Activated B cell treated with CpG ODN at 0.5 μM for 24 hours (primary cell): ENCODE measurements at places on chromosomes 1 and 21.

DNA sequence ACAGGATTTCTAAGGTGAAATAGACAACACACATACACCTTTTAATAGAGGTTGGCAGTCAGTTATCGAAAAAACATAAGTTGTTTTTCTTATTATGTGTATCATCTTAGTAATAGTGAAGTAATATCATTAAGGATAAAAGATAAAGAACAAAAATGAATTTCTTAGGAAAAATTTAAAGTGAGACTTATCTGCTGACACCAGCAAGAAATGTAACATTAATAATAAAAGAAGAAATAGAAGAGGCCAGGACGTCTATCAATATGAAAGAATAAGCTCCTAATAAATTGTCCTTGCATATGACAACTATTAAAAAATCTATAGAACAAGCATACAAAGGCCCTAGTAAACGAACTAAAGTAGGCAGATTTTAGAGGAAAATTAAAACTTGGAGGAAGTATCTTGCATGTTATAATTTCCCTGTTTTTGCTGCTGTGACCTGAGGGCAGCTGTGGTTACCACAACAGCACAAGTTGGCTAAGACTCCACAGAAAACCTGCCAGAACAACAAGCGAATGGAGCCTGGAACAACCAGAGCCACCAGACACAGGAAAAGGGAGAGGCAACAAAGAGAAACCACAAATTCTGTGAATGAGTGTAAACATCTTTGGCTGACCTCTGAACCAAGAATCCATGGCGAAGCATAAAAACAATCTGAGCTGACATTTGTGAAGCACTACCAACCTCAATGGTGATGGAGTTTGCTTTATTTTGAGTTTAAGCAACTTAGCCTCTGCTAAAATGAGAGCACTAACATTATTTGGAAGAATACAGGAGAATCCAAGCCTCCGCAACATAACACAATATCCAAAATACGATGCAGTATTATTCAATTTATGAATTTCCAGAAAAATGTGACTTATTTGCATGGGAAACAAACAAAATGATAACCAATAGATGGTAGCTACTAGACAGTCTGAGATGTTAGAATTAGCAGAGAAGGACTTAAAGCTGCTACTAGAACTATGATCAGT is 207.5 kb downstream of the KCNT2 start:
- no peak for DNase-seq

- DNase-seq = no peak
Observed at GRCh38 chr1:245098924-245099323, 55.9 kb upstream of the KIF26B start.

DNA sequence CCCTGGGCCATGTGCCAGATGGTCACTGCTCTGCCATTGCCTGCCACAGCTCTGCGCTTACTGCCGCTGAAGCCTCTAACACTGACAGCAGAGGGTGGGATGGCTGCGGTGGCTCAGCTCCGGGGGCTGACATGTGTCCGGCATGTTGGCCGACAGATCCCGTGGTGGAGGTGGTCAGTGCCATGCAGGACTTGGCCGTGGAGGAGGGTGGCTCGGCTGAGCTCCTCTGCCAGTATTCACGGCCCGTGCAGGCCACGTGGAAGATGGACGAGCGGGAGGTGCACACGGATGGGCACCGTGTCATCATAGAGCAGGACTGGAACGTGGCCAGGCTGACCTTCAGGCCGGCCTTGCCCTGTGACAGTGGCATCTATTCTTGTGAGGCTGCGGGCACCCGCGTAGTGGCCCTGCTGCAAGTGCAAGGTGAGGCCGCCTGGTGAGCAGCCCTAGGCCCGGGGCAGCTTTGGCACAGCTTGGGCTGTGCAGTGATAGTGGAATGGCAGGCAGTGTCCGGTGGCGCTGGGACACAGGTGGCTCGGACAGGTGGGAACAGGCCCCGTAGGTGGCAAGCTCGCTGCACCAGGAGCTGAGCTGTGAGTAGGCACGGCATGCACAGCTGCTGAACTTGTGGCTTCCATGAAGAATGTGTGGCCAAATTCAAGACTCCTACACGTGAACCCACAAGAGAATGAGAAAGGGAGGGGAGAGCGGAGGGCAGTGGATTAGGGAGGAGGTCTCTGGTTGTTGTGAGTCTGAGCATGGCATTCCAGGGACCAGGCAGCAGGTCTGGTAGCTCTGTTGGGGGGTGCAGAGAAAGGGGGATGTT is 91.8 kb downstream of the TRIM11 start:
- no peak for DNase-seq

DNA sequence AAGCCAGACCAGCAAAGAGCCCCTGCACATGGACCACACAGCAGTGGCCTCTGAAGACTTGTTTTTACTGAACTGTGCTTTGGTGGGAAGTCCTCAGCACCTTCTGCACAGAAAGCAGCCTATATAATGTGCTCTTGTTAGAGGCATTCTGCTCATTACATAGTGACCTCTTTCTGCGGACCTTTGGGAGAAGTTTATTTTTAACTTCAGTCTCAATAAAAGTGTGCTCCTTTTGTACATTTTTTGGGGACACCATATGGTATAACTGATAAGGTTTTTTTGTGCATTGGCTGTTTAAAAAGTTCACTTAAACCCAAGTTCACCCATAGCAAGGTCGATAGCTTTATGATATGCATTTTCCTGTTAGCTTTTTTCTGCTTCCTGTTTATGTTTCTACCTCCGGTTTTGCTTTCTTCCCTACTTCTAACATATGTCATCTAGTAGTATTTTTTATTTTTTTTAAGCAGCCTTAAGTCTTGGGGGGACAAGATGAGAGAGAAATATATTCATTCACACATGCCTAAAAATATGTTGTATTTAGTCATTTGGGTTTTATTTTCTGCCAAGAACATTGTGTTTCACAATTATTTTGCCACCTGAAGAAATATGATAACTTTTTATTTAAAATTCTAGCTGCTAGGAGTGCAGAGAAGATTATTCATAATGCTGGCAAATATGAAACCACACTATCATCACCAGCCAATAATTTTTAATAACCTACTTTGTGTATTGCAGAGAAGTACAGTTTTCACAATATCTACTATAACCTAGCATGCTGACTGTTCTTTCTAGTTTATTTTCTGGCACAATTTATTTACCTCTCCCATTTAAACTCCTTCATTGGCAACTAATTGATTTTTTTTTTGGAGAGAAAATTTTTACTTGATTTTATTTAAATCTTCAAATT is 22.9 kb upstream of the SLC19A2 start:
- DNase-seq = no peak

DNA sequence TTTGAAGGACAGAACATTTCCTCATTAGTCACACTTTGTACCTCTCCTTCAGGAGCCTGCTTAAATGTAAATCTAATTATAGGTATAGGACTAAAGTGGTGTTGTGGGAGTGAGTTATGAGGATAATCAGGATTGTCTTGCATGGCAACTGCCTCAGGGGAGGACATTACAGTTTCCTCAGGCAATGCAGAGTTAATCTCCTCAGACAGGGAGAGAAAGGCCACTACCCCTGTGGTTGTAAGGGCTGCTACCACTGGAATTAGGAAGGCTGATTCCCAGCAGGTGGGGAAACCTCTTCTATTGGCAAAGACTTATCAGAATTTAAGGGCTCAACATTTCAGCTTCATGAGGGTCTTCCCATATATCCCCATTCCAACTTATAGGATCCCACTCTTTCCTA is 286.8 kb upstream of the PBX1 start:
- no peak for DNase-seq
